ENCODE measurements at places on chromosomes 13 and 19.

DNA sequence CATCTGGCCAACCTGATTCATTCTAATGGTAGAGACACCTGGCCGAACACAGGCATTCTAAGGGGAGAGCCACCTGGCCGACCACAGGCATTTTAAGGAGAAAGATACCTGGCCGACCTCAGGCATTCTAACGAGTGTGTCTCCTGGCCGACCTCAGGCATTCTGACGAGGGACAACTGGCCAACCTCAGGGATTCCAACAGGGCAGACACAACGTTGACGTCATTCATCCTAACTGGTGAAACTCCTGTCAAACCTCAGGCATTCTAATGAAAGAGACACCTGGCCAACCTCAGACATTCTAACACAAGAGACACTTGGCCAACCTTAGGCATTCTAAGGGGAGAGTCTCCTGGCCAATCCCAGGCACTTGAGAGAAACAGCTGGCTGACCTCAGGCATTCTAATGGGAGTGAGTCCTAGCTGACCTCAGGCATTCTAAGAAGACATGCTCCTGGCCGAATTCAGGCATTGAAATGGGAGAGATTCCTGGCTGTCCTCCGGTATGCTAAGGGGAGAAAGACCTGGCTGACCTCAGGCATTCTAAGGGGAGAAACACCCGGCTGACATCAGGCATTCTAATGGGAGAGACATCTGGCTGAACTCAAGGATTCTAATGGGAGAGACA, 1352.5 kb downstream of the UQCRFS1 start:
- no peak for DNase-seq

DNA sequence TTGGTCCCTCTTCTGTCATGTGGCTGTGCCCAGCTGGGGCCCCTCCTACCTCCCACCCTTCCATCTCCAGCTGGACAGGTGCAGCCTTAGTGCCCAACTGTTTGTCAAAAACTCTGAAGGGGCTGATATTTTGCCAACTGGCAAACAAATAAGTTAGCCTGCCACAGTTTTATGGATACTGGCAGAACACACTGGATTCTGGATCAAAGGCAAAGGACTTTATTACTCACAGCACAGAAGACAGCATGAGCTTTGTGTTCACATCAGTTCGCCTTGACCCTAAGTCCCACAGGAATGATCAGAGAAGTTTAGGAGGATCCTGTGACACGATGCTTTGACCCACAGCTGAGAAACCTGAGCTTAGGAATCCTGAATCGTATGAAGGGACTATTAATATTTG, 16.4 kb downstream of the KLK2 start:
- no peak for DNase-seq

GRCh38 chr13:27137759-27138158, 33.9 kb downstream of the USP12 start:
- DNase-seq = no peak

GRCh38 chr13:64758521-64759244, 2471.5 kb downstream of the PCDH9 start:
- DNase-seq = peak; percentile 42

DNA sequence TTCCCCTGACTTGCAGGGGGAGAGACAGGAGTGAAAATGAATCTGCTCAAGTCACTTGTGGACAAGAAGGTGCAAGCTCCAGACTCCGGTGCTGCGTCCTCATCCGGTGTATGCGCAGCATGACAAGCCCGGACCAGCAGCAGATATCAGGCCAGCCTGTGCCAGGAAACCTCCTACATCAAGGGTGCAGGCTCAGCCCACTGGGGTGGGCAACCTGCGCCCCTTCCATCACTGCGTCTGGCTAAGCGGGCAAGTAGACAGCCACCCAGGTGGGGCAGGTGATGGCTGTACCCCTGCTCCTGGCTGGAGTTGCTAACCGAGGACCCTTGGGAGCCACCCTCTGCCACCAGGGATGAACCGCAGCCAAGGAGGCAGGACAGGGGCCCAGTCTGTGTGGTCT, 32.9 kb upstream of the SLC15A1 start:
- no peak for DNase-seq

DNA sequence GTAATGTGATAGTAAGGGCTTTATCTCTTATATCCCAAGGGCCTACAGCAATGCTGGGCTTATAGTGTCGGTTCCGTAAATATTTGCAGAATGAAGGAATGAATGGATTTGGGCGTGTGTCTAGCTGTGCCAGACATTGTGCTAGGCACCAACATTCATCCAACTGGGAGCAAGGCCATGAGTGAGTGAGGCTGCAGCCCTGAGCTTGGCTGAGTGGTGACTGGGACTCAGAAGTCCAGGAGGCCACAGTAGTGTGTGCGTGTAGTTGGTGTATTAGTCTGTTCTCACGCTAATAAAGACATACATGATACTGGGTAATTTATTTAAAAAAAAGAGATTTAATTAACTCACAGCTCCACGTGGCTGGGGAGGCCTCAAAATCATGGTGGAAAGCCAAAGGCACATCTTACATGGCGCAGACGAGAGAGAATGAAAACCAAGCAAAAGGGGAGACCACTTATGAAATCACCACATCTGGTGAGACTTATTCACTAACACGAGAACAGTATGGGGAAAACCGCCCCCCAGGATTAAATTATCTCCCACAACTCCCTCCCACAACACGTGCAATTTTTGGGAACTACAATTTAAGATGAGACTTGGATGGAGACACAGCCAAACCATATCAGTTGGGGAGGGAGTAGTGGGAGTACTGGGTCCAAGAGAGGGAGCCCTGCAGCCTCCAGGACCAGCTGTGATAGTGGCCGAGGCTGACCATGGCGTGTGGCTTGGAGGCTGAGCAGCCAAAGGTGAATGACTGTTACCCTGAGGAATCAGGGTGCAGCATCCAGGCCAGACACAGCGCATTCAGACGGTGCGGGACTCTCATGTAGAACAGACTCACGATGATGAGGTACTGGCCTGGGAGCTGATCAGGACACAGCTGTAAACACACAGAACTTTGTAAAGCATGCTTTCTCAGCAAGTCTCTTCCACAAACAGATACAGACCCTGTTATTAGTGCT, 104.6 kb downstream of the TEX26 start:
- no peak for DNase-seq

GRCh38 chr19:58128041-58128685, 22.4 kb downstream of the ZNF329 start:
- peak; percentile 6 for DNase-seq

DNA sequence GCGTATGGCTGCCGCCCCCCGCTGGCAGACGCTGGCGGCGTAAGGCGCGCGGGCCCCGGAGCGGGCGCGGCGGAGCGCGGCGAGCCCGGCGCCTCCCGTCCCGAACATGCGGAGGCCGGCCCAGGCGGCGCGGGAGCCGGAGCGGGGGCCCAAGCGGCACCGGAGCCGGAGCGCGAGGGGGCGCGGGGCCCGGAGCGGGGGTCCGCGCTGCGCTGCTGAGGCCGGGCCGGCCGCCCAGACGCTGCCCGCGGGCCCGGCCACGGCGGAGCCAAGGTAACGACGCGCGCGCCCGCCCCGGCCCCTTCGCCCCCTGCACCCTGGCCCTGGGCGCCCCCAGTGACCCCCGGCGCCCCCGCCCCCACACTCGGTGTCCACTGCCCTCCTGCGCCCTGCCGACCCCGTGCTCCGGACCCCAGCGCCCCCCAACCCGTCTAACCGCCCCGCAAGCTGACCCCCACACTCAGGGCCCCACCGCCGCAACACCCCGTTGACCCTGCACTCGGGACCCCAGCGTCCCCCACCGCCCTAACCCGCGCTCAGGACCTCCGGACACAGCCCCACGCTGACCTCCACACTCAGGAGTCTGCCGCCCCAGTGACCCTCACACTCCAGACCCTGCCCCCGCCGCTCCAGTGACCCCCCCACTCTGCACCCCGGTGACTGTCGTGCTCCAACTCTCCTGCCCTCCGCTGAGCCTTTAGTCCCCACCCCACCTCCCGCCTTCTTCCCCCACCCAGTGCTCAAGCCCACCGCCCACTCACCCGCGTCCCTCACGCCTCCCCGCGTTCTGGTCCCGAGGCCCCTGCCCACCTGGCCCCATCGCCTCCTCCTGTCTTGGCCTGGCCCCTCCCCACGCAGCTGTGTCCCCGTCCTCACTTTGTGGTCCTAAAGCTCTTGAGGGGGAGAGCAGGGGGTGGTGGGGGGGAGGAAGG, at the start of gene CSNK1G2:
TSS of gene CSNK1G2 (plus strand) at position 27 of the 932 bp plus-strand sequence. CDS start 28,601 bp downstream, outside the sequence.
- DNase-seq = no peak

GRCh38 chr13:31175847-31176532, 14.3 kb upstream of the HSPH1 start:
- no peak for DNase-seq

DNA sequence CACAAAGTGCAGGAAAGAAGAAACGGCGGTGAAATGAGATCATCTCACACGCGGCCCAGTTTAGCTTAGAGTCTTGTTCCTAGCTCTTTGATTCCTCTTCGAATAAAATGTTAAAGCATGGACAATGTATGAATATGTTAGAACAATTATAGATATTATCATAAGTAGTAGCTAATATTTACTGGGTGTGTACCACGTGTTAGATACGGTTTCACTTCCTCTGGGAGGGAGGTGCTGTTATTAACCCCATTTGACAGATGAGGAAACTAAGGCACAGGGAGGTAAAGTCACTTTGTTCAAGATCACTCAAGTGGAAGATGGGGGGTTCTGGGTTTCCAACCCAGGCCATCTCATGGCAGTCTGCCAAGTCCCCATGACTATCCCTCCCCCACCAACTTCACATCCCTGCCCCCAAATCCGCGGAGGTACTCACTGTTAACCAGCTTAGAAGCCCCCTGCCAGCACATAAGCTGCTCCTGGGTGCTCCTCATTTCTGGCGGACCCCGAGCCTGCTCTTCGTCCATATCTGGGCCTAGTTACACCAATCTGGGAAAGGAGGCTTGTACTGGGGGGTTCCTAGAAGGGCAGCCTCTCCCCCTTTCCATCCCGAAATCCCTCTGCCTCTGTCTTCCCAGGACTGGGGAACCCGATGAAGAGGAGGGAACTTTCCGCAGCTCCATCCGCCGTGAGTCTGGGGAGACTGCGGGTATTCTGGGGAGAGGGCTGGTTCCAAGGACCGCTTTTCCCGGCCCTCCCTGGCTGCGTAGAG, 1.0 kb upstream of the FXYD7 start:
- DNase-seq = no peak

- DNase-seq = no peak
These were observed 2.6 kb downstream of the VMAC start for GRCh38 chr19:5907241-5907640.

DNA sequence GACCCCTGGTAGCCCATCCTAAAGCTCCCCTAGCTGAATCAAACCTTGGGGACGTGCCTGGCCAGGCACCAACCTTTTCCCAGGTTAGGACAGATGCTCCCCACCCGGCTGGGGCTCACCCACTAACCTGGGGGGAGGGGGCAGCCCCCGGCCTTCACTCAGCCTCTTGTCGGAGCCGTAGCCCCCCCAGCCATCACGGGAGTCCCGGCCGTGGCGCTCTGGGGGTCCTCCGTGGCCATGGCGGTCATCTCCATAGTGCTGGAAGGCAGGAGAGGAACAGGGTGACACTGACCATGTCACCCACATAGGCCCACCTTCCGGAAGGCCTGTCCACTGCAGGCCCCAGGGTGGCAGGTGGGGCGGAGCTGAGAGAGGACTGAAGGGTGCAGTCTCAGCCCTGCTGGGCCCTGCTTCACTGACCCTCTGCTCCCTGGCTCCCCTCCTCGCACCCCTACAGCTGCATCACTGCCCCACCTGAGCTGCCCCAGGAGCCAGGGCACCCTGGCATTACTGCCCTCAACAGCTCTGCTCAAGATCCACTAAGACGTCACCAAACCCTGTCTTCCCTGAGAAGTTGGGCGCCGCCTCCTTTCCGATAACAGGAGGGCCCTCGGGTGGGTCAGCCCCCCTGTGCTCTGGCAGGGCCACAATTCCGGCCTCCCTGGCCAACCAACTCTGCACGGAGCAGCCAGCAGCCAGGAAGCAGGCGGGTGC, 22.6 kb upstream of the TINCR start:
- no peak for DNase-seq

DNA sequence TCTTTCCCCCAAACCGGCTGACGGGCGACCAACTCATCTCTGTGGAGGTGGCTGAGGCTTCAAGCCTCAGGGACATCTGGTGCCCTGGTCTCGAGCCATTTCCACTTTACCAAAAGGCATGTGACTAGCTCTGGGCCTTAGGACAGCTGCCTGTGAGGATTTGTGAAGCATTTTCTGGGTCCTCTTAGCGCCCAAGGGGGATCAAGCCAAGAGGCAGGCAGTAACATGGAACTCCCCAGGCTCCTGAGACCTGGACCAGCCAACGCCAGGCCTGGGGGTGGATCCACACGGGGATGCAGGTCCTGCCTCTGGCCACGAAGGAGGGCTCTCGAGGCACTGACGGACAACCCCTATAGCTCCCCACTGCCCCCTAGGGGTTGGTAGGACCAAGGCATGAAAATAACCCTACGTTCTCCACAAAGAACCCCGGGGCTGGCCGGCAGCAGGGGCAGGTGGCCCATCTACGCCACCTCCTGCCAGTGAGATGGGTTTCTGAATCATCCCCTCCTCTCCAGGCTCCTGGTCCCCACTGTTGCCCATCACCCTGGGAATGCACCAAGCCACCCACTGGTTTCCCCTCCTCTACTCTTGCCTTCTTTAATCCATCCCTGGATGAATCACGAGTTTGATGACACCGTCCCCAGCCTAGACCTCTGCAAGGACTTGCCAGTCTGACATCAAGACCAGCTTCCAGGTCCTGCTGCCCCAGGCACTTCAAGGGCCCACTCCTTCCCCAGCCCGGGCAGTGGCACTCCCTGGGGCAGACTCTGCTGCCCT, 7.0 kb upstream of the MYDGF start:
- DNase-seq = peak; percentile 56

DNA sequence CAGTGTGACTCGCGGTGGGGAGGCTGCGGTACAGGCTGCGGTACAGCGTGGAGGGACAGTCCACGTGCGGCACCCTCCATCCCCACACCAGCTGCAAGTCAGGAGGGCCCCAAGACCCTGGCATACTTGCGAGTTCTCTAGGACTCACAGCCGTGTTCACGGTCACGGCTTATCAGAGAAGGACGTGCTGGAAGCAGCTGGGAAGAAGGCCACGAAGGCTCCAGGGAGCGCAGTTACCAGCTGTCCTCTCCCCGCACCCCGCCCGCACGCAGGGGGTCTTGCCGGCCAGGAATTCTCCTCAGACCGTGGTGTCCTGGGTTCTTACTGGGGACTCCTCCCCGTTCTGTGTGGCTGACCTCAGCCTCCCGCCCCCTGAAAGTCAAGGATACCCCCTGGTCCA, 6.2 kb downstream of the ZNF444 start:
- no peak for DNase-seq

- DNase-seq = no peak
These were observed 5.5 kb downstream of the UPK1A start for GRCh38 chr19:35671818-35672217.

DNA sequence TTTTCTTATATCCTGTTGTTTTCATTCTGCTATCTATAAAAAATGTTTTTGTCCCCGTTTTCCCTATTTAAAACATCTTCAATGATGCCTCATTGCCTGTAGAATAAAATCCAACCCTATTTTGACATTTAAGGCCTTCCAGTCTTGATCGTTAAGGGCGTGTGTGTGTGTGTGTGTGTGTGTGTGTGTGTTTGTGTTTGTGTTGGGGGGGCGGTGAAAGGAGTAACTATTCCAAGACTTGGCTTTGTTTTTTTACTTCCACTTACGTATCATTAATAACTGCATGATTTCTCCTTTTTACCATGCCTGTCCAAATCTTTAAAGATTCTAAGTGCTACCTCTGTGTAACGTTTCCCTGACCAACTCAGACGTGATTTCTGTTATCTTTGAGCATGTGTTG, 784 bp downstream of the PIBF1 start:
- peak; percentile 26 for DNase-seq

GRCh38 chr19:28010656-28011055, 1202.3 kb downstream of the UQCRFS1 start:
- no peak for DNase-seq

Data from astrocyte of the hippocampus (primary cell).